ENCODE measurements at places on chromosomes 4 and X.

DNA sequence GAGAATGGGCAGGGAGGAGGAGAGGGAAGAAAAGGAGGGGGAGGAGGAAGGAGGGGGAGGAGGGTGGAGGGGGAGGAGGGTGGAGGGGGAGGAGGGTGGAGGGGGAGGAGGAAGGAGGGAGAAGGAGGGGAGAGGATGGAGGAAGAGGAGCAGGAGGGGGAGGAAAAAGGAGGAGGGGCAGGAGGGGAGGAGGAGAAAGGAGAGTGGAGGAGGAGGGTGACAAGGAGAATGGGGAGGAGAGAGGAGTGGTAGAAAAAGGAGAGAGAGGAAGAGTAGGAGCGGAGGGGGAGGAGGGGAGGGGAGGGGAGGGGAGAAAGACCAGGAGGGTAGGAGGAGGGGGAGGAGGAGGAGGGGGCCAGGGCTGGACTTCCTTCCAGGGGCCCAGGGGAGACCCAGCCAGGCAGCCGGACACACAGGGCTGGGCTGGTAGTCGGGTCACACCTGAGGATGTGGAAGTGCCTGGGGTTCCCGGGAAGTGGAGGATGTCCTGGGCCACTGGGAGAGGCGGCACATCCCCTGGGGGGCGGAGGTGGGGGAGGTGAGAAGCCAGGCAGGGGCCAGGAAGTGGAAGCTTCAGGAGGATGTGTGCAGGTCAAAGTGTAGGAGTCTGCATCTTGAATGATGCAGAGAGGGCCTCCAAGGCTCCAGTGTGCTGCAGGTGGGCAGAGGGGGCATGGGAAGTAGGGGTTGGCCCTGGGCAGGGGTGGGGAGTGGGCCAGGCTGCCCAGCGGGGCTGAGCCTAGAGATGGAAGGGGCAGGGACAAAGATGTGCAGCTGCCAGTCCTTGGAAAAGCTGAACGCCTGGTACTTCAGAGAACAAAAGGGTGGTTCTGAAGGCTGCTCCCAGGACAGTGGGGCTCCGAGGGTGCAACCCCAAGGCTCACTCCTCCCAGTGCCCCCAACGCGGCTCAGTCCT is 18.8 kb downstream of the IL3RA start:
- no peak for DNase-seq

GRCh38 chr4:66769441-66769840 is 775.9 kb downstream of the CENPC start:
- DNase-seq, result no peak

GRCh38 chr4:161238033-161238432 is 925.8 kb downstream of the FSTL5 start:
- DNase-seq, result no peak

GRCh38 chrX:134734466-134734952 is 76.2 kb upstream of the PLAC1 start:
- no peak for DNase-seq

GRCh38 chr4:113784497-113785250 is 23.1 kb upstream of the CAMK2D start:
- no peak for DNase-seq

GRCh38 chr4:26731351-26732035 is 129.1 kb upstream of the STIM2 start:
- DNase-seq, result no peak

DNA sequence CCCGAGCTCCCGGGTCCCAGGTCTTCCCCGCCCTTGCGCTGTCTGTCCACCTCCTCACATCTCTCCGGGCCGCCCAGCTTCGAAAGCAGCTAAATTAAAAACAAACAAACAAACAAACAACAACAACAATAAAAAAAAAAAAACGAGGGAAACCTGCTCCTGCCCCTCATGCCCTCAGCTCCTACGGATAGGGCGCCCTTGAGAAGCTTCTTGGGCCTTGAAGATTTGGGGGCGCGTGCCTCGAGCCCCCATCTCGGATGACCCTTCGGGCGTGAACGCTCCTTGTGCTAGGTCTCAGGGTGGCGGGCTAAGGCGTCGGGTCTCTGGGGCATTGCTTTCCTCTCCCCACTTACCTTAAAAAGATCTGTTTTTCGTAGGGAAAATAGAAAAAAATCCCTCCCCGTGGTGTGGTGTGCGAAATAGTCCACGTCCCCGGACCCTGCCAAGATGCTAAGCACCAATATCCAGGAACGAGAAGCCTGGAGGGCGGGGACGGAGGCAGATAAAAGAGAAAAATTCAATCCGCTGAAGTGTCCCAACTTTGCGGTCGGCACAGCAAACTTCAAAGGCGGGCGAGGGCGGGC is 603 bp downstream of the NDNF start:
- no peak for DNase-seq

GRCh38 chrX:74187211-74187610 is 116.8 kb upstream of the ZCCHC13 start:
- DNase-seq, result no peak

DNA sequence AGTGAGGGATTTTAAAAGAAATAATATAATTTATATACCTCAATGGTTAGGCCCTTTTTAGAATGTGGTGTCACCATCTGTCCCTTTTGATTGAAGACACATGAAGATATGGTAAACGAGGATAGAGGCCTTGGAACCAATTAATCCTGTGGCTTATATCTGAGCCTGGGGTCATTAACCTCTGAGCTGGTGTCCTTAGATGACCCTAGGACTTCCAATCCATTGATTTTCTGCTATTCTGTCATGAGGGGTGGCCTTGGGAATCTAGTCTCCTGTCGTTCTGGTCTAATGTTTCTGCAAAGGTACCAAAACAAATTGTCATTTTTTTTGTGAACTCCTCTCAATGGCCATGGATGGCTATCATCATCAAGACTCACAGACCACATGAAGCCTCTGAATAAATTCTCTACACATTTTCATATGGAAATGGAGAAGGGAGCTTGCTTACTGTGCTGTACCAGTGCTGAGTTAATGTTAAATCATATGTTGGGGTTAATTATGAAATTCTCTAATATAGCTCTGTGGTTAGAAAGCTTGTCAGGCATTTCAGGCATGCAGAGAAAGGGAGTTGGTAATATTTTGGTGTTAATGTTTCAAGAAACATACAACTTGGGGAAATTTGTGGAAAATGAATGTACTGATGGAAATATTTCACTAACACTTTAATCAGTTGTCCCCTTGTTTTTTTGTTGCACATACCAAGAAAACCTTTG is 204.2 kb upstream of the IL15 start:
- DNase-seq, result no peak

DNA sequence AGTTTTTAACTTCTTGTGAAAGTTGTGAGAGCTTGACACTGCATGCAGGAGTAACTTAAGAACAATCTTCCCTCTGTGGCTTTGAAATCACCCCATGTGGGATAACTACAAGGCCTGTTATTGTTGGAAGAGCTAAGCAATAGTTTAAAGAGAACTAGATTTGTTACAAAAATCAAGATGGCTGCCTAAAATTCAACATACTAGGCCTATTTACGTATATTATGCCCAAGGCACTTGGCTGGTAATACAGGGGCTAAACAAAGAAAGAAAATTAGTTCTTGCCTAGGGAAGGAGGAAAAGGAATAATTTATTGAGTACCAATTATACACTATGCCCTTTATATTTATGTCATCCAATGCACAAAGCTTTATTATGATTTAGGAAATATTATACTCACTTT is 36.1 kb downstream of the DMD start:
- DNase-seq, result no peak

GRCh38 chrX:39067866-39068265 is 266.6 kb downstream of the MID1IP1 start:
- no peak for DNase-seq

- DNase-seq, result no peak
These were observed 94.4 kb downstream of the TLL1 start for GRCh38 chr4:165967486-165967885.

GRCh38 chr4:147826288-147826646 is 94.4 kb downstream of the ARHGAP10 start:
- no peak for DNase-seq

GRCh38 chr4:141348125-141348524 is 127.4 kb downstream of the ZNF330 start:
- no peak for DNase-seq

- peak; percentile 56 for DNase-seq
These were observed at the start of gene IL2RG for GRCh38 chrX:71111141-71111843. Gene IL2RG (minus strand): TSS chrX:71111577. CDS start chrX:71111539, 38 bp downstream.

DNA sequence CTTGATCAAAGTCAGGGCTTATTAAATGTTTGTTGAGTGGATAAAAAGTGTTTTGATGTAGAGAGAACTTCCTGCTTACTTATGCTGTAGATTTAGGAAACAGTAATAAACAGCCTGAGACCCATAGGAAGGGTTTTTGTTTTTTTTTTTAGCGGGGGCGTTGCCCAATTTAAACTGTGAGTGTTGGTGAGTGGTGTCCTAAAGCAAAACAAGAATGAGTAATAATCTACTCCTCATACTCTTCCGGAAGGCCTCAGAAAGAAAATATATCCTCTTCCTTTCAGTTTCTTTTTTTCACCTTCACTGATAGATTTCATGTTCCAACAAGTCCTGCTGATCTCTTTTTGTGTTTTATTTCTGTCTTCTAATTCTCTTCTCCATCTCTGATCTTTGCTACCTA is 104.4 kb upstream of the SCML1 start:
- DNase-seq, result no peak

DNA sequence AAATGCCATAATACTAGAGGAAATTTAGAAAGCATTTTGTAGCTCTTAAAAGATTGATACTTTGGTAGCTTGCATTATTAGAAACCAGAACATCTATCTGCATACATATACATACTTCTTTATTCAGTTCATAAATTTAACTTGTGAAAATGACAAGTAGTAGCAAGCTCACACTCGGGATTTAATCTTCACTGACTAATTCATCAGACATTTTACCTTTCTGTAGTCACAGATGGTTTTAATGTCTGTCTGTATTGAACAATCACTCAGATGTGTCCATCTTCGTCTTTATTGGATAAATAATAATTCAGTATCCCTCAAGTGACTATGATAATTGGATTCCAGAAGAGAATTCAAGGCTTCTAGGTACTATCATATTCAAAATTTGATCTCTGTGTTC is 232.3 kb downstream of the TENM3 start:
- DNase-seq, result no peak

DNA sequence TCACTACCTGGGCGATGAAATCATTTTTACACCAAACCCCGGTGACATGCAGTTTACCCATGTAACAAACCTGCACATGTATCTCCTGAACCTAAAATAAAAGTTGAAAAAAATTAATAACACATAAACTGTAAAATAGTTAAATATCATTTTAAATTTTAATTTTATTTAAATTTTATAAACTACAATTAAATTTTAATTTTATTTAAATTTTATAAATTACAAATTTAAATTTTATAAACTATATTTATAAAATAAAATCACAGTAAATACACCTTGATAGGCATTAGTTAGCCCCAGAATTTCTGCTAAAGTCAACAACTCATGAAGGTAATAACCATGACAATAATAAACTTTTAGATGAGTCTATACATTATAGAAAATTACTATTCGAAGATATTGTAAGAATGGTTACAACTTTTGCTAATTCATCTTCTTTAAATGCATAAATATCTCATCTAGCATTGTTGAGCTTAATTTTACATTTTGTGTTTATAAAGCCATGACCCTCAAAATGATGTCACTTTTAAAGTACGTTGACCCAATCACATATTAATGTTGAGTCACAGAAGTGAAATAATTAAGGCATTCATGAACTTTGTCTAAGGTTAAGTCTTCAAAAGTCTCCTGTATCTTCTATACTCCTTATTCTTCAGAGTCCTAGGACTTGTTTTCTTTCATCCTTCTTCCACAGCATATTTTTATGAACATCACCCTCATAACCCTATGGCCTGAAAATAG is 755.8 kb upstream of the LCORL start:
- no peak for DNase-seq

- no peak for DNase-seq
These were observed 371.3 kb downstream of the BMPR1B start for GRCh38 chr4:95129031-95129430.

DNA sequence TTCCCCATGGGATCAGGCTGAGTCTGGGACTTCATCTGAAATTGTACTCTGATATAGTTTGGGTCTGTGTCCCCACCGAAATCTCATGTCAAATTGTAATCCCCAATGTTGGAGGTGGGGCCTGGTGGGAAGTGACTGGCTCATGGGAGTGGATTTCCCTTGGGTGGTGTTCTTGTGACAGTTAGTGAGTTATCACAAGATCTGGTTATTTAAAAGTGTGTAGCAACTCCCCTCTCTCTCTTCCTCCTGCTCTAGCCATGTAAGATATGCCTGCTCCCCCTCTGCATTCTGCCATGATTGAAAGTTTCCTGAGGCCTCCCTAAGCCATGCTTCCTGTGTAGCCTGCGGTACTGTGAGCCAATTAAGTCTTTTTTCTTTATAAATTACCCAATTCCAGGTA is 61.0 kb downstream of the RASGEF1B start:
- no peak for DNase-seq

- DNase-seq, result no peak
These were observed 39.8 kb downstream of the IL15 start for GRCh38 chr4:141676087-141676670.

GRCh38 chr4:83281307-83281706 is 3.3 kb downstream of the COQ2 start:
- DNase-seq, result no peak

GRCh38 chr4:64272432-64272831 is 136.8 kb downstream of the TECRL start:
- DNase-seq, result no peak

DNA sequence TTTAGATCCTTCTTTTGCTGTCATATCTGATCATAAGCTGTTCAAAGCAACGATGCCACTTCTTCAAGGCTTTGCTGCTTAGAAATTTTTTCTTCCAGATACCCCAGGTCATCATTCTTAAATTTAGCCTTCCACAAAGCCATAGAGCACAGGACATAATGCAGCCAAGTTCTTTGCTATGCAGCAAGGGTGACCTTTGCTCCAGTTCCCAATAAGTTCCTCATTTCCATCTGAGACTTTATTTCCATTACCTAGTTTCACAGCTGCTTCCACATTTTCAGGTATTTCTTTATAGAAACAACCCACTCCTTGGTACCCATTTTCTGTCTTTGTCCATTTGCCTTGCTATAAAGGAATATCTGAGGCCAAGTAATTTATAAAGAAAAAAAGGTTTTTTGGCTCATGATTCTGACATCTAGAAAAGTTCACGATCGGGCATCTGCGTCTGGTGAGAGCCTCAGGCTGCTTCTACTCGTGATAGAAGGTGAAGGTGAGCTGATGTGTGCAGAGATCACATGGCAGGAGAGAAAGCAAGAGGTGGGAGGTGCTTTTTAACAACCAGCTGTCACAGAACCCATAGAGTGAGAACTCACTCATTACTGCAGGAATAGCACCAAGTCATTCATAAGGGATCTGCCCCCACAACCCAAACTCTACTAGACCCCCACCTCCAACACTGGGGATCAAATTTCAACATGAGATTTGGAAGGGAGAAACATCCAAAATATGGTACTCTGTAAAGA is 11.8 kb upstream of the TASL start:
- no peak for DNase-seq
